Effector memory CD4-positive, alpha-beta T cell (primary cell): ENCODE measurements at places on chromosomes 12 and 14.

- DNase-seq, result no peak
These were observed 120.1 kb upstream of the MAX start for GRCh38 chr14:65222440-65222858.

GRCh38 chr12:88778064-88778463 lies 197.8 kb upstream of the KITLG start:
- DNase-seq, result no peak

DNA sequence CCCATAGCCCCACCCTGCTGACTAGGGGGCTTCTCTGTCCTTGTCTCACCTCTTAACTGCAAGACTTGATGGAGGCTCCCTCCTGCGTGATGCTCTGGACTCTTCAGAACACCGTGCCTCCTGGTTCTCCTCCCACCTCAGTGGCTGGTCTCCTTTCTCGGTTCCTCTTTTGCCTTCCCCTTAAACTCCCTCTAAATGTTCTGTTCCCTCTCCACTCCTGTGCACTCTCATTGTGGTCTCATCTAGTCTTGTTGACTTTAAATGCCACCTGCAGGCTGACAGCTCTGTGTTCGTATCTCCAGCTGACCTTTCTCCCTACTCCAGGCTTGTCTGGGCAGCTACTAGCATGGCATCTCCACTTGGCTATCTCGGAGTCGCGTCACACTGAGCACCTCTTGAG lies 28.3 kb downstream of the DYNC1H1 start:
- DNase-seq, result no peak

- DNase-seq, result no peak
These were observed 13.8 kb upstream of the ZFP36L1 start for GRCh38 chr14:68806526-68807147.

GRCh38 chr12:111311011-111311410 lies 57.9 kb downstream of the PHETA1 start:
- no peak for DNase-seq

DNA sequence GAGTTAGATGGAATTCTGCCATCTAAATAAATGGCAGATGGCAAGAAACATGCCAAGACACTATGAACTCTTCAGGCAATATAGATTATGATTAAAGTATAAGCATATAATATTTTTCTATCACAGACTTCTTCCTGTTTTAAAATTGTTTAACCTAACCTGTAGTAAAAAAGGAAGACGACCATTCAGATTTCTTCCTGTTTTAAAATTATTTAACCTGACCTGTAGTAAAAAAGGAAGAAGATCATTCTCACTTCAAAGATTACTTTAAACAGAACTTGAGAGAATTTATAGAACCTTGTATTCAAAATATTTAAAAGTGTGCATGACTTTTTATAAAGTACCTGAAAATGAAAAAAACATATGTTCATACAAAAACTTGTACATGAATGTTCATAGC lies 63.5 kb downstream of the RPS6KA5 start:
- no peak for DNase-seq

DNA sequence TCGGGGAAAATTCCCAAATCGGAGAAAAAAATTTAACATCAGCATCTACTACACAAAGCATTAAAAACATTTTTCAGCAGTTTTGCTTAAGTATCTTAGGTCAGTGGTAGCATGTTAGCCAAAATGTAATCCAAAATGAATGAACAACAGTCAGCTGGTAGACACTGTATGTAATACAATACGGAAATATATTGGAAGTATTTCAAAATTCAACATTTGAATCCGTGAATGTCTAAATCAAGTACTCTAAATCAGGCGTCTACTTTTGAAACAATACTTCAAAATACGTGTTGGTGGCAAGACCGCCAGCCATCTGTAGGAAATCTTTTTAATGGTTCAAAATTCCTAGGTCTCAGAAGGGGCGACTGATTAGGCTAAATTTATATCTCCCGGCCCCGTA lies 1.1 kb downstream of the SCAF11 start:
- DNase-seq, result no peak

- no peak for DNase-seq
These were observed 84.2 kb downstream of the DENND5B start for GRCh38 chr12:31506515-31507306.

DNA sequence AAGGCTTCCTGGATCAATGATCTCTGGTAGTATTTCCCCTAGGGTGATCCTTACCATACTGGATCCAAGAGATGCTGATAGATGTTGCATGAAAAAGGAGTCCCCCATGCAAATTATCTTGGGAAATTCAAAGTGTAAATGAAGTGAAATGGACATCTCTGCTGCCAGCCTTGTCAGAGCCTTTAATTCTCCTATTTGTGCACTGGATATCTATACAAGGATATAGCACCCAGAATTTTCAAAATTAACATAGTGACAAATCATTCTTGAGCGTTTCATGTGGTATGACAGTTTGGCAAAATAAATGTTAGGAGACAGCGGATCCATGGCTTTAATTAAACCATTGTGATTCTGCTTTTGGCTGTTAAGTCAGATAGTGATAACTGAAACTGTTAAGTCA lies 260.9 kb downstream of the KSR2 start:
- no peak for DNase-seq

DNA sequence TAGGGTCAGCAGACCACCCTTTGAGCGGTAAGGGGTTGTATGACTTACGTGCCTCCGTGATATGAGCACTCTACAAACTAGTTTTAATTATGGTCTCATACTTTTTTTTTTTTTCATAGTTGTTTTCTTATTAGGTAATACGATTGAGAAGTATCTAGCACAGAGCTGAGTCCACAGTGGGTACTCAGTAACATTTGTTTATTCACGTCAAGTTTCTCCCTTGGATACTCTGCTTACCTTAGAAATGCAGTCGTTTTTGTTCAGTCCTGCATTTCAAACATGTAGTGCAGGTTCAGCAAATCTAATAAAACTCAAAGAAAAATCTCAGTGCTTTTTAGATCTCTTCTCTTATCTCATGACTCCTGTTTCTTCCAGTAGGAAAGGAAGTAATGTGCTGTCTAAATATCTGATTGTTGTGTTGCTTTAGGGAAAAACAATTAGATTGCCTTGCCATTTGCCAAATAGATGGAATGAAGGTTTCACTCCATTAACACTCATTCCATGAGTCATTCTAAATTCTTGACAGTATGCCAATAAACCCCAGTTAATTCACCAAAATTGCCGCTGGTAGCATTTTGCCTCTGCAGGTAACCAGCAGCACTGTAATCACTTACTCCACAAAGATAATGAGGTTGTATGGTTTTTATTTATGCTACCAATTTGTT lies 118.9 kb downstream of the PTCSC3 start:
- DNase-seq, result no peak

DNA sequence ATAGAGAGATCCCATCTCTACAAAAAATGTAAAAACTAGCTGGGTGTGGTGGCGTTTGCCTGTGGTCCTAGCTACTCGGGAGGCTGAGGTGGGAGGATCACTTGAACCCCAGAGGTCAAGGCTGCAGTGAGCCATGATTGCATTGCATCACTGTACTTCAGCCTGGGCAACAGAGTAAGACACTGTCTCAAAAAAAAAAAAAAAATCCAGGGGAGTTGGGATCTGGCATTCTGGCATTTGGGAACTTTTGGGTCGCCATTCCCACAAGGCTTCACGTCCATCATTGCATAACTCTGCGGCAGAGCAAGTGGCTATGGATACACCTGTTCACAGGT lies 34.7 kb upstream of the FAM181A start:
- no peak for DNase-seq

- DNase-seq, result no peak
These were observed 30.6 kb downstream of the BORCS5 start for GRCh38 chr12:12387501-12387900.

GRCh38 chr14:53850714-53851296 lies 105.8 kb downstream of the BMP4 start:
- no peak for DNase-seq

DNA sequence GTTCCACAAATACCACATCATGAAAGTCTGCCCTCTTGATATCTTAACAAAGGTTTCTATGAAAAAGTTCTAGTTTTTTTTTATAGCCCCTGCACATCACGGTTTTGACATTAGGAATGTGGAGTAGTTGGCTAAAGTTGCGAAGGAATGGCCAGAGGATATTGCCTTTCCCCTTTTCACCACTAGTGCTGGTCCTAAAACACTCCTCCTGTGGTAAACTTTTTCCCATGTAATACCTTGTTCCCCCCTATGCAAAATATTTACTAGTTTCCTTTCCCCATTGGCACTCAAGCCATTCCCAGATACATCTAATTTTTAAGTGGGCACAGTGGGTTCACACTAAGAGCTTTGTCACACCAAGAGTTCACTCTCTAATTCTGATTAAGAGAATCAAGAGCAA lies 33.4 kb downstream of the R3HDM2 start:
- DNase-seq, result no peak

GRCh38 chr14:100815478-100816285 lies 10.2 kb upstream of the MEG3 start:
- no peak for DNase-seq

DNA sequence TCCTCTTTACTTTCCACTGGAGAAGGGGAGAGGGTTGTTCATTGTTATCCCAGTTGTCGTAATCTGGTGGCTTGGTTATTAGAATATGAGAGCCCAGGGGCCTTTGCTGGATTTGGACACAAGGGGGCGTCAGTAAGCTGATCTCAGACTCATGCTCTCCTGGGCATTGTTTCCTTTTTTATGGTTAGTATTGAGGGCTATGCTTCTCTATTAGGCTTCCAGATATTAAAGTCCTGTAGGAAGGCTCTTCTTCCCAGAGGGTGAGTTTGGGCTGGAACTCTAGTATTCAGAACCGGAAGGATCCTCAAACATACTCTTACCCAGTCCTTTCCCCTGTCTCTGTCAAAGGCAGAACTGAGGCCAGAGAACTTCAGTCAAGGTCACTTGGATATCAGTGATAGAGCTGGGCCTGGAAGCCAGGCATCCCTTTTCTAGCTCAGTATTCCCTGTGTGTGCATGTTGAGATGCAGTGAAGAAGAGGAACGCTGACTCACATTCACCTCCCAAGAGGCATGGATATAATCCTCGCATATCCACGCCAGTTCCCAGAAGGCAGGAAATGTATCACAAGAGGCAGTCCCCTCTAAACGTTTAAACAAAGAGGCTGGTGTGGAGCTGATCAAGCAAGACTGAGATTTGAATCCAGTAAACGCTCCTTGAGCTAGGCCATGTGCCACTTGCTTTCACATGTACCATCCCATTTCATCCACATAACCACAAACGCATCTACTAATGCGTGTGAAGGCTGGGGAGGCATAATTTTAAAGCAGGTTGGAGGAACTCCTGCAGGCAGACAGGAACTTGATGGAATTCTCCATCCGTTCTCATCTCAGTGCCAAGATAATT lies 41.6 kb downstream of the UBE3B start:
- no peak for DNase-seq

DNA sequence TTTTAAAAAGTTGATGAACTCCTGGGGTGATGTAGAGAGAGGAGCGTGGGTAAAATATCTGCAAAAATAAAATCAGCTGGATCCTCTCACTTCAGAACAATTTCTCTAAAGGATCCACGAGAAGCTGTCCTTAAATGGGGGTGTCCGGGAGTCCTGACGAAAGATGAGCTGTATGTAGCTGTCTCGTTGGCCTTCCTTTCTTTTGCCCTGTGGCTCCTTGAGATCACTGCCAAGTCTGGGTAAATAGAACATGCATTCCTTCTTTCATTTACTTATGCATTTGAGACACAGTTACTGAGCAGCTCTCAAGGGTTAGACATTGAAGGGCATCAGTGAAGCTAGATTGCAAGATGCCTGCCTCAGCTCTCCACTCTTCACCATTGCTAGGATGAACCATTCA lies 35.2 kb upstream of the TXNRD1 start:
- DNase-seq, result no peak

DNA sequence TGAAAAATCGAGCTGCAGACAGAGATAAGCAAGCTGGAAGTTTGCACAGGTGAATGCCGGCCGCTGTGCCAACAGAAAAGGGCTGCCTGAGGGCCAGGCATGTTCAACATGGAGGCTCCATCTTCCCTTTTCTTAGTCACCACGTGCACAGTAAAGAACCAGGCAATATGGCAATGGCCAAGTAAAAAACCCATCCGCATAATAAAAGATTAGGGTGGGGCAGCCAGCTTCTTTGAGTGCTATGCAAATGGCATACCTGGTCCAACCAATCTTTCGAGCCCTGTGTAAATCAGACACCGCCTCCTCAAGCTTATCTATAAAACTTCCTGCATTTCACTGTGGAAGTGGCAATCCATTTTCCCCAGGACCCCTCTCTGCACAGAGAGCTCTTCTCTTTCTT lies 16.7 kb downstream of the PNP start:
- no peak for DNase-seq

DNA sequence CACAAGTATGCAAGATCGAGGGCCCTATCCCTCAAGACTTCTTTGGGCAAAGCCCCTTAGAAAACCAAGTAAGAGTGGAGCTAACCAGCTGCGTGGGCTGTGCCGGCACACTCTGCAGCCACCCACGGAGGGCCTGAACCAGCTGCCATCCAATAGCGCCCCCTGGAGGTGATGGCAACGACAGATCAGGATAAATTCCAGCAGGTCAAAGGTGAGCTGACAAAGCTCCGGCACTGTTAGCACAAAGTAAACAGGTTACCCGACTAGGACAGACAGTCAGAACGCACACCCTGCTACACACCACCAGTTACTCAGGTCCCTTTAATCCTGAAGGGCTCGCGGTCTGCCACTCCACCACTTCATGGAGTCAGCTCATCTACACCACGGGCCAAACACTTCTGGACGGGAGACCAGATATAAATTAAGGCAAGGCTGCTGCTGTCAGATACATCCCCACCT lies 4.9 kb downstream of the ZBTB39 start:
- peak; percentile 52 for DNase-seq

DNA sequence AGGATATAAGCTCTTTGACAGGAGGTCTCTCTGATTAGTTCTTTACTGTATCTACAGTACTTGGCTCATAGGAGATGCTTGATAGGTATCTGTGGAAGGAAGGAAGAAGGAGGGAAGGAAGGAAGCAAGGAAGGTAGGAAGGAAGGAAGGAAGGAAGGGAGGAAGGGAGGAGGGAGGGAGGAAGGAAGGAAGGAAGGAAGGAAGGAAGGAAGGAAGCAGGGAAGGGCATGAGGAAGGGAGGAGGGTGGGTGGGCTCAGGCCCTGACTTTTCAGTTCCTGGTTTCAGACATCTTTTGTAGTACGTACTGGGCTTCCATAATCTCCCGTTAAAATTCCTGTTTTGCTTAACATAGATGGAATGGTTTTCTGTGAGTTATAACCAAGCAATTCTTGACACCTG lies 175.0 kb upstream of the NUDT4 start:
- no peak for DNase-seq

GRCh38 chr12:94089891-94090290 lies 58.5 kb upstream of the PLXNC1 start:
- no peak for DNase-seq
